ENCODE measurements at places on chromosomes 7 and 10. TPM values are rescaled to one million over a fixed set of nuclear protein-coding genes. Genes with fewer than 3 reads are reported as not detected.

HPSE2 gene
- 40.7 TPM for total RNA-seq

- no peak overlapping the region for H3K27ac ChIP-seq
- H3K4me3 ChIP-seq, result no peak overlapping the region
- H3K27me3 ChIP-seq, result no peaks in the 10 kb centered on the region
- no peaks in the 10 kb centered on the region for H3K4me1 ChIP-seq
- no peak for DNase-seq
These were observed 228.0 kb downstream of the DGKI start for GRCh38 chr7:137618748-137619147.

- DNase-seq, result no peak
- H3K4me1 ChIP-seq, result no peaks in the 10 kb centered on the region
- H3K27me3 ChIP-seq, result no peaks in the 10 kb centered on the region
- no peak overlapping the region for H3K4me3 ChIP-seq
These were observed 3.9 kb upstream of the COL17A1 start for GRCh38 chr10:104089621-104090020.

HMX3 gene
- not detected for total RNA-seq

ZP3 gene
- total RNA-seq, result not detected

DNA sequence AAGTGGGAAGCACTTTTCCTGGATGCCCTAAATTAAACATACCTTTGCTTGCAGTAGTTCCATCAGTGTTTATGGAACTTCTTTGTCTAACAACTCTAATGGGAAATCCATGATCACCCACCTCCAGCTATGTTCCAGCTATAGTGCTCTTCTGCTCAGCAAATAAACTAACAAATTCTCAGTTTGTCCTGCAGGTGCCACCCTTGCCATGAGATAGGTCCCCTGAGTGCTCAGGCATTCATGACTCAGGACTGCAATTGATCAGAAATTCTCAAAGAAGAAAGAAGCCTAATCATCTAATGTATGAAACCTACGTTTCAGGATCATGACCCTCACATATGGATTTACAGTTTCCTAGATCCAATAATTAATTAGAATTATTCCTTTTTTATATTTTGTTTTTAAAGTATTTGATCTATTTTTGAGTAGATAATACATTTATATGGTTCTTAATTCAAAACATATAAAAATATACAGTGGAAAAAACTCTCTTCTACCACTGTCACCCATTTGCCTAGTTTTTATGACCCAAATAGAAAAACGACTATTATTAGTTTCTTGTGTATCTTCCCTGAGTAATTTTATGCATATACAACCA, 48.7 kb upstream of the DYNC1I1 start:
- no peak for DNase-seq
- no peak overlapping the region for H3K27ac ChIP-seq
- no peak overlapping the region for H3K4me3 ChIP-seq
- H3K36me3 ChIP-seq, result no peaks in the 10 kb centered on the region
- H3K27me3 ChIP-seq, result no peaks in the 10 kb centered on the region

CALD1 gene
- total RNA-seq, result 2,237 TPM

- H3K4me3 ChIP-seq, result no peak overlapping the region
- H3K36me3 ChIP-seq, result no peaks in the 10 kb centered on the region
- no peaks in the 10 kb centered on the region for H3K27me3 ChIP-seq
- H3K27ac ChIP-seq, result no peak overlapping the region
- peaks cover 13% of the 10 kb centered on the region for H3K4me1 ChIP-seq
These were observed 1.9 kb upstream of the SORCS1 start for GRCh38 chr10:107166403-107166802.

DNA sequence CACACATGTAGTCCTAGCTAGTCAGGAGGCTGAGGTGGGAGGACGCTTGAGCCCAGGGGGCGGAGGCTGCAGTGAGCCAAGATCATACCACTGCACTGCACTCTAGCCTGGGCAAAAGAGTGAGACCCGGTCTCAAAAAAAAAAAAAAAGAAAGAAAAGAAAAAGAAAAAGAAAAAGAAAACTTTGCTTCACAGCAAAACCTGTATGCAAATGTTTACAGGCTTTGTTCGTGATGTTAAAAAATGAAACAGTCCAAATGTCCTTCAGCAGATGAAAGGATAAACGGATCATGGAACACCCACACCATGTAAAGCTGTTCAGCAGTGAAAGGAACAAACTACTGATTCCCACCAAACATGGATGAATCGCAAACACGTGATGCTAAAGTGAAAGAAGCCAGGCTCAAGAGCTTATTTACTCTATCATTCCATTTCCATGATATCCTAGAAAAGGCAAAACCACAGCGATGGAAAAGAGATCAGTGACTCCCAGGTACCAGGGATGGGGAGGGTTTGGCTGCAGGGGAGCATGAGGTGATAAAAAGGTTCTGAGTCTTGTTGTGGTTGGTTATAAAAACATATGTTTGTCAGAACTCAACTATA, 15.1 kb downstream of the LRRC20 start:
- no peak overlapping the region for H3K4me3 ChIP-seq
- H3K27ac ChIP-seq, result peak overlapping the region; percentile 32
- peaks cover 36% of the 10 kb centered on the region for H3K4me1 ChIP-seq
- no peaks in the 10 kb centered on the region for H3K27me3 ChIP-seq
- DNase-seq, result no peak

DNA sequence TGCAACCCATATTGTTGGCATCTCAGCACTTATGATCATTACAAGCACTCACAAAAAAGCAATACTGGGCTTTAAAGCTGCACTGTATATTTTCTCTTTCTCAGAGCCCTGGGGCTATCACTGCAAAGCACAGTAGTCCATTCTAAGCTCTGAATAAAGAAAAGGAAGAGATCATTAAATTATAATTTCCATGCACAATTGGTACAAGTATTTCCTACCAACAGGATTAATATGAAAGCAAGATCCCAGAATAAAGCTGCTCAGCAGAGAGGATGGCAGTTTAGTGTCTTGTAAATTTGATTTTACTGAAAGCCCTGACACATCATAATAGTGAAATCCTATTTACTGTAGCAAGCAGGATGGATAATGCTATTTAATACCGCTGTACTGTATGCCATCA, 205.3 kb downstream of the CHCHD3 start:
- no peaks in the 10 kb centered on the region for H3K4me1 ChIP-seq
- no peak for DNase-seq
- no peak overlapping the region for H3K4me3 ChIP-seq

DNA sequence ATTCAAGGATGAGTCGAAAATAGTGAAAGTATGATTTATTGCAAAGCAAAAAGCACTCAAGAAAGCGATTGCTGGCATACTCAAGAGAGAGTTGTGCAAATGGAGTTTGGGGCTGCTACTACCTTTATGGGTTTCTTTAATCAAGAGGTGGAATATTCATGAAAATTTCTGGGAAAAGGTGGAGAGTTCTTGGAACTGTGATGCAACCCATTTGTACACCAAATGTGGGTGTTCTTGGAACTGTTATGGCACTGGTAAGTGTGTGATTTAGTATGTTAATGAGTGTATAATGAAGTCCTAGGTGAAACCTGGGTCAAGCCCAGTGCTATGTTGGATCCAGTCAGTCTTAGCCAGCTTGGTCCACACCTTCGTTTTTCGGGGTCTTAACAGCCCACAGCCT, 3.4 kb upstream of the VOPP1 start:
- DNase-seq, result no peak
- H3K27ac ChIP-seq, result no peak overlapping the region
- H3K27me3 ChIP-seq, result no peaks in the 10 kb centered on the region

SAMD9 gene
- 5.0 TPM for total RNA-seq

GRCh38 chr7:110839866-110840265, 251.1 kb upstream of the LRRN3 start:
- no peak for DNase-seq
- no peak overlapping the region for H3K4me3 ChIP-seq
- no peaks in the 10 kb centered on the region for H3K36me3 ChIP-seq
- no peaks in the 10 kb centered on the region for H3K27me3 ChIP-seq

OPTN gene
- 91.7 TPM for total RNA-seq

GRCh38 chr10:3716093-3716492, 68.9 kb downstream of the KLF6 start:
- no peaks in the 10 kb centered on the region for H3K36me3 ChIP-seq
- H3K27me3 ChIP-seq, result no peaks in the 10 kb centered on the region
- no peak overlapping the region for H3K4me3 ChIP-seq
- no peak overlapping the region for H3K27ac ChIP-seq
- no peaks in the 10 kb centered on the region for H3K4me1 ChIP-seq

DNA sequence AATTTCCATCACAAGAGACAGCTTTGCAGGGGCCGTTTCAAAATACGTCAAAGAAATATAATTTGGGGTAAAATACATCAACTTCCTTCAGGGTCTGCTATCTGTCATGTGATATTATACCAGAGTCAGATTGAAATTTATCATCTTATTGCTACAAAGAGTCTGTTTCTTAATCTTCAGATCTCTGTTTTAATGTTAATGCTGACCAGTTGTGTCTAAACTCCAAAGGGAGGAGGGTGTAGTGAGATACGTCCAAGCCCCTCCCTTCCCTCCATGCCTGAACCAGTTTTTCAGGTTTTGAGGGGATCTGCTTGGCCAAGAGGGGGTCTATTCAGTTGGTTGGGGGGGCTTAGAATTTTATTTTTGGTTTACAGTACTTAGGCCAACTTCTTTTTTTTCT, 891.6 kb downstream of the GRM8 start:
- H3K4me3 ChIP-seq, result no peak overlapping the region
- no peaks in the 10 kb centered on the region for H3K36me3 ChIP-seq
- no peaks in the 10 kb centered on the region for H3K4me1 ChIP-seq
- no peaks in the 10 kb centered on the region for H3K27me3 ChIP-seq
- no peak overlapping the region for H3K27ac ChIP-seq

GRCh38 chr10:68517188-68517587, 10.1 kb downstream of the SLC25A16 start:
- H3K27ac ChIP-seq, result no peak overlapping the region
- no peaks in the 10 kb centered on the region for H3K27me3 ChIP-seq
- no peak for DNase-seq

DNA sequence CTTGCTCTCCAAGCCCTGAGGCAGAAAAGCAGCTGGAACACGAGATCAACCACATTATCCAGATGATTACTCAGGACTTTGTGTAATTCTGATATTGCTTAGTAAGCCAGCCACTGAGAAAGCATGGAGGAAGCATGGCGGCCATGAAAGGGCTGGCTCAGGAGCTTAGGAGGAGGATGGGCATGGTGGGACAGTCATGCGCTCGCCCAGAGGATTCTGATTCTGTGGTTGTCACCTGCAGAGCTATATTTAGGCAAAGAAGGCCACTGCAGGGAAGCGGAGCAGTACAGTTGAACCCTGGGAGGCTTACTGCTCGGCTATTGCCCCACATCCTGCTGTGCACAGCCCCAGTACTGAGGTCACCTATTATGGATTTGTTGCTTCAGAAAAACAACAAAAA, 128.8 kb upstream of the DNAJB12 start:
- DNase-seq, result no peak
- no peaks in the 10 kb centered on the region for H3K27me3 ChIP-seq
- no peak overlapping the region for H3K27ac ChIP-seq
- no peaks in the 10 kb centered on the region for H3K4me1 ChIP-seq

GRCh38 chr7:149023662-149024061, 4.6 kb downstream of the PDIA4 start:
- H3K4me1 ChIP-seq, result peaks cover 16% of the 10 kb centered on the region
- no peak for DNase-seq
- H3K27me3 ChIP-seq, result no peaks in the 10 kb centered on the region
- no peak overlapping the region for H3K27ac ChIP-seq
- no peak overlapping the region for H3K4me3 ChIP-seq

DNA sequence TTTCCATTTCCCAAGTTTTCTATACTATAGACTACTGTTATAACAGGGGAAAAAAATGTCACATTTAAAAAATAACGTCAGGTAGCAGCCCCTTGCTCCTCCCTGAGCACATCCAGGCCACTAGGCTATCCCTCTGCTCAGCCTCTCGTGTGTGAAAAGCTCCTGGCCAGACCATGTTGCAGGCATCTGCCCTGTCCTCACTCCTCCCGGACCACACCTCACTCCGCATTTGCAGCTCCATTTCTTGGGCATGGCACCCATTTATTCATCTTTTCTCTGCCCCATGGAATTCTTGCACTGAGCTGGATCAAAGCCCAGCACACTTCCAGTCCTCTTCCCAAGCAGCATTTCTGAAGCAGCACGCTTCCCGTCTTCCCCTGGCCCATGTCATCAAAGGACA, 1.4 kb upstream of the GDF2 start:
- no peak overlapping the region for H3K4me3 ChIP-seq
- no peak for DNase-seq
- peaks cover 20% of the 10 kb centered on the region for H3K27me3 ChIP-seq
- H3K27ac ChIP-seq, result no peak overlapping the region

NEUROD6 gene
- total RNA-seq, result not detected

DNA sequence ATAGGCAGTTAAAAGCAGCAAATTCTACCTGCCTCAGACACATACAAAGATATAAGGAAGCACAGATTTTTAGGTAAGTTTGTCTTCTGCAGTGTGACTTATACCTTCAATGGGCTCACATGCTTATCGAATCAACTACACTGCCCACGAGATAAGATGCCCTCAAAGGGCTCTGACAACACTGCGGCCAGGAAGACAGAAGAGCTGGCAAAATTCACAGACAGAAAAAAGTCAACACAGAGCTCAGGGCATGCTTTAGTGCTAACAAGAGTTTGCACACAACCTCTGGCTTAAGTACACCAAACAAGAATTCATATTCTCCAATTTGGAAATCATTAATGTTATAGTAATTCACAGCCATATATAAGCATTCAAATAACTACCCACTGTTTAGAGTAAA, 62.3 kb downstream of the LARP4B start:
- H3K27me3 ChIP-seq, result no peaks in the 10 kb centered on the region
- H3K4me1 ChIP-seq, result peaks cover 5% of the 10 kb centered on the region
- H3K27ac ChIP-seq, result no peak overlapping the region
- no peak for DNase-seq
- no peak overlapping the region for H3K4me3 ChIP-seq

DYDC2 gene
- not detected for total RNA-seq

- H3K4me1 ChIP-seq, result peaks cover 33% of the 10 kb centered on the region
- peak overlapping the region; percentile 68 for H3K27ac ChIP-seq
- peak overlapping the region; percentile 13 for H3K4me3 ChIP-seq
- H3K27me3 ChIP-seq, result no peaks in the 10 kb centered on the region
- no peaks in the 10 kb centered on the region for H3K36me3 ChIP-seq
These were observed 50.9 kb downstream of the CALML3 start for GRCh38 chr10:5575482-5576153.

OR9A2 gene
- not detected for total RNA-seq

JAKMIP3 gene
- 1.1 TPM for total RNA-seq

- DNase-seq, result no peak
- peaks cover 22% of the 10 kb centered on the region for H3K4me1 ChIP-seq
- H3K36me3 ChIP-seq, result no peaks in the 10 kb centered on the region
- peak overlapping the region; percentile 44 for H3K27ac ChIP-seq
These were observed 11.9 kb upstream of the XPNPEP1 start for GRCh38 chr10:109934958-109935793.

GRCh38 chr10:62726638-62727037, 77.9 kb upstream of the ADO start:
- no peaks in the 10 kb centered on the region for H3K36me3 ChIP-seq
- no peaks in the 10 kb centered on the region for H3K4me1 ChIP-seq
- H3K4me3 ChIP-seq, result no peak overlapping the region
- H3K27me3 ChIP-seq, result no peaks in the 10 kb centered on the region
- no peak for DNase-seq

Measured in esophagus muscularis mucosa (tissue), 4 donors.